ENCODE measurements at places on chromosomes 3 and 15. TPM values are rescaled to one million over a fixed set of nuclear protein-coding genes. Genes with fewer than 3 reads are reported as not detected.

DNA sequence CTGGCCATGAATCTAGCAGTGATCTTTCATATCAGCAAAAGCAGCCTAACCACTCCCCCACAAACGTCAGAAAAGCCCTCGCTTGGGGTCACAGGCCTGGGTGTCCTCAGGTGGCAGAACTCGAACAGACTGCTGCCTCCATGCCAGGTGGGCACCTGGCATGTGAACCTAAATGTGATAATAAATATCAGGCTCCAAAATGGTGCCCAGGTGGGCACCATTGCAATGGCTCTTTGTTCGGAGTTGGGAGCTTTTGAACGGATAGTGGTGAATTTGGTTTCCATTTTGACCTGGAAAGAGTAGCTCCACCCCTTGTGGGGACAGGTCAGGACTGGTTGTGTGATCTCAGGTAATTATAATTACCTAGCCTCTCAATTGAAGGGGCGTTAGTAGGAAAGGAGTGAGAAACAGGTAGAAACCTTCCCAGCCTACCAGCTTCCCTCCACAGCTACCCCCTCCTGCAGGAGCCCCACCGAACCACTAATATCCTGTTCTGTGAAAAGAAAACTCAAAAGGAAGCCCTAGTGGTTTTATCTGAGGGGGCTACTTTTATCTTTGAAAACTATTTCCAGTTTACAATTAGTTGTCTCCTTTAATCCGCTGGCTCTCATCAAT, 18.1 kb downstream of the MYO1E start:
- DNase-seq = no peak

XCR1 gene
- not detected for total RNA-seq

DNA sequence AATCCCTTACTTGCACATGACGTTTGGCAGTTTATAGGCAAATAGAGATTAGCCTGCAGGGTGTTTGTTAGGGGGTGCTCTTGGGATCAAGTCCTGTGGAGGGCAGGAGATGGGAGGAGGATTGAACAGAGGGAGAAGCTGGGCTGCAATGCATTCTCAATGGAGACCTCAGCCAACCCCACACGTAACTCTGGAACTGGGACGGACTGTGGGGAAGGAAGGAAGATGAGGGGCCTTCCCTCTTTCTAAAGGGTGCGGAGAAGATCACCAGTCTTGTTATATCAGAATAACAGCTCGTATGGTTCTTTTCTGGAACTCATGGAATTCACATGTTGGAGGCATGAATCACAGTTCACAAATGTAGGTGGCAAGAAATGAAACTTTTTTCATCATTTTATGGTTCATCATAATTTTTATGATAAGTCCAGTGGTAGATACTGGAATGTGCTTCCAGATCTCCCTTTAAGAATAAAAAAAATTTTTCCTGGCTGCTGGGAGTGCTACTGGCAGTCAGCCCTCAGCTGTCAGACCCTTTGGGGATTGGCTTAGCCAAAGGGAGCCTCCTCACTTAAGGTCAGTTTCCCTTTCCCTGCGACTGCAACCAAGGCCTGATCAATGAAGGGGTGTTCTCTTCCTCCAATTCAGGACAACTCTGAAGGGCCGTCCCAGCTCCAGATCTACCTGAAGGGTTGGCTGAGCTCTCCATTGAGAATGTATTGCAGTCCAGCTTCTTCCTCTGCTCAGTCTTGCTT, 20.5 kb upstream of the LYZL4 start:
- DNase-seq = no peak

- no peak for DNase-seq
Observed at GRCh38 chr3:2839876-2840275, 270.3 kb downstream of the IL5RA start.

DNA sequence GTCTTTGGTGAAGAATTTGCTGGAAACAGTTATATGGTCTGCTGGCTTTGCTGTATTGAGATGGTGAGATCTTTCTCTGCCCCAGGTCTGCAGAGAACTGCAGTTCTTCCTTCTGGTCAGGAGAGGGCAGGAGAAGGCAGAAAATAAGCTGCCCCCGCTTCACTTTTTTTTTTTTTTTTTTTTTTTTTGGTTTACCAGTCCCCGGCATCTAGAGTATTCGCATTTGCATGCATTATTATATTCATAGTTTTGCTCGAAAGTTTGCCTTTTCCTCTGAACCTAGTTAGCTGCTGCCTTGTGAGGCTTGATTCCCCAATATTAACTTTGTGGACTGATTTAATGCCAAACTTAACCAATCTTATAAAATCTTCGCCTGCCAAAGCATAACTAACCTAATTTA, 10.6 kb upstream of the PARL start:
- peak; percentile 4 for DNase-seq

- no peak for DNase-seq
Observed at GRCh38 chr3:144351011-144351410, 379.4 kb downstream of the DIPK2A start.

- DNase-seq = no peak
Observed at GRCh38 chr3:113631573-113631972, 64.9 kb downstream of the USF3 start.

- DNase-seq = no peak
Observed at GRCh38 chr3:189507856-189508255, 123.3 kb upstream of the TP63 start.

NPAP1 gene
- not detected for total RNA-seq

- DNase-seq = no peak
Observed at GRCh38 chr3:191424881-191425280, 36.1 kb upstream of the PYDC2 start.

IL17RB gene
- total RNA-seq = 0.27 TPM
